ENCODE measurements at places on chromosomes 4 and X. TPM values are rescaled to one million over a fixed set of nuclear protein-coding genes. Genes with fewer than 3 reads are reported as not detected.

The GLRA2 gene
- polyA plus RNA-seq, result not detected

- no peaks in the 10 kb centered on the region for H3K36me3 ChIP-seq
- H3K4me3 ChIP-seq, result no peak overlapping the region
- H3K4me1 ChIP-seq, result no peaks in the 10 kb centered on the region
Measured at GRCh38 chr4:3252831-3253641, 4.1 kb downstream of the MSANTD1 start.

DNA sequence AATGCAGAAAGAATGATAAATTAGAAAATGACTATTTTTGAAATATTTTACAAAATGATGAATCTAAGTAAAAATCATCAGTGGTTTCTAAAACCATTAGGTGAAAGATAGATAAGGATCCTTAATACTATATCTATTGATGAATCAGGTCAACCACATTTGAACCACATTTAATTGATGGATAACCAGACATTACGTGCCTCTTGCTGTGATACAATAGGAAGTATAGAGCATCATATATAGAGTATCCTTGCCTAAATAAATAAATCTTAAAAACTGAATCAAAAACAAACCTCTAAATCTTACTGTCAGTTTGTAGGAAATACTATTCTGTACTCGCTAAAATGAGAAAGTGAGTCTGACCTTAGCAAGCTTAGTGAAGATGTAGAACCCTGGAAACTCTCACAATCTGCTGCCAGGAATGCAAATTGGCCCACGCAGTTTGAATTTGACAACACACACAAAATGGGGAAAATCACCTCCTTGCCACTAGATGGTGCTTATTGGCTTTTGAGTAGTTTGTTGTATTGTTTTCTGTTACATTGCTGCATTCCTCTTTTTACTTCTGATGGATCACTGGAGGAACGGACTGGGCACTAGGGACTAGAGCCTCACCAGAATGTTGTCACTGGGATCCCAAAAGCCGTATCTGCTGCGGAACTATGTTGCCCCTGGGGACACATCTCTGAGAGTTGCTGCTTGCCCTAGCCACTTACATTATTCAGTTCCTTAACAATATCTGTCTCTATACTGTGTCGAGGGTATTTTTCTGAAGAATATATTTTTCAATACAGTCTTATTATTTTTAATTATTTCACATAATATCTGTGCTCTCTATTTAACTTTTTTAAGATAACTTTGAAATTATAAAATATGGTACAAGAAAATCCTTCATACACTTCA lies 25.4 kb upstream of the SLAIN2 start:
- H3K4me3 ChIP-seq, result no peak overlapping the region
- H3K36me3 ChIP-seq, result no peaks in the 10 kb centered on the region
- no peaks in the 10 kb centered on the region for H3K27me3 ChIP-seq

The SLC4A4 gene
- polyA plus RNA-seq, result 9.1 TPM

GRCh38 chrX:44946771-44947170 lies 73.8 kb downstream of the KDM6A start:
- peaks cover 6% of the 10 kb centered on the region for H3K4me1 ChIP-seq
- no peaks in the 10 kb centered on the region for H3K36me3 ChIP-seq
- H3K4me3 ChIP-seq, result no peak overlapping the region
- no peaks in the 10 kb centered on the region for H3K27me3 ChIP-seq
- H3K27ac ChIP-seq, result no peak overlapping the region

- H3K36me3 ChIP-seq, result no peaks in the 10 kb centered on the region
- H3K4me1 ChIP-seq, result no peaks in the 10 kb centered on the region
- no peak overlapping the region for H3K4me3 ChIP-seq
- no peak overlapping the region for H3K27ac ChIP-seq
- no peak for DNase-seq
Measured at GRCh38 chr4:55216863-55217635, 91.7 kb upstream of the KDR start.

DNA sequence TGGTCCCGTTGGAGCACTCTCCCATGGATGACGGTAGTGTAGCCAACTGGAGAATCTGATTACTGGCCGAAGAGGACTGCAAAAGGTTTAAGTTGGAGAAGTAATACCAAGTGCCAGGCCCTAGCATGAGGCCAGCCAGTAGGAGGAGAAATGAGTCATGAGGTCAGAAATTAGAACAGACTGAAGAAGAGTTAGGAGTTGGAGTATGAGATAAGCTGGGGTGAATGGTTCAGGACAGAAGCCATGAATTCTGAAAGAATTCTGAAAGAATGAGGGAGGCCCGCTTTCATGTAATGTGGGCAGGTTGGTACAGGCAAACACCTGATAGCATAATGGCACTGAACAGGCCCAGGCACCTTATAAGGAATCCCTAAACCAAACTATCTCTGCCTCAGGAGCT lies 18.4 kb upstream of the STK26 start:
- H3K4me1 ChIP-seq, result peaks cover 11% of the 10 kb centered on the region
- H3K36me3 ChIP-seq, result no peaks in the 10 kb centered on the region
- no peak overlapping the region for H3K4me3 ChIP-seq

DNA sequence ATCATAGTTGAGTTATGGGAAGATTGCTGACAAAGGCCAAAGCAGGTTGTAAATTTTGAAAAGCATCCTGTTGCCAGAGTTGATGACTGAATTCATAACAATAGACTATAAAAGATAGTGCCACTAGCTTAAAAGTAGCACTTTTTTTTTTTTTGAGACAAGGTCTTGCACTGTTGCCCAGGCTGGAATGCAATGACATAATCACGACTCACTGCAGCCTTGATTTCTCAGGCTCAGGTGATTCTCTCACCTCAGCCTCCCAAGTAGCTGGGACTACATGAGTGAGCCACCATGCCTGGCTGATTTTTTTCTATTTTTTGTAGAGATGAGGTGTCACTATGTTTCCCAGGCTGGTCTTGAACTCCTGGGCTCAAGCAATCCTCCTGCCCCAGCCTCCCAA lies 122.7 kb downstream of the SPOCK3 start:
- no peak for DNase-seq
- no peaks in the 10 kb centered on the region for H3K27me3 ChIP-seq
- H3K36me3 ChIP-seq, result no peaks in the 10 kb centered on the region
- no peak overlapping the region for H3K27ac ChIP-seq
- H3K4me3 ChIP-seq, result no peak overlapping the region
- no peaks in the 10 kb centered on the region for H3K4me1 ChIP-seq

DNA sequence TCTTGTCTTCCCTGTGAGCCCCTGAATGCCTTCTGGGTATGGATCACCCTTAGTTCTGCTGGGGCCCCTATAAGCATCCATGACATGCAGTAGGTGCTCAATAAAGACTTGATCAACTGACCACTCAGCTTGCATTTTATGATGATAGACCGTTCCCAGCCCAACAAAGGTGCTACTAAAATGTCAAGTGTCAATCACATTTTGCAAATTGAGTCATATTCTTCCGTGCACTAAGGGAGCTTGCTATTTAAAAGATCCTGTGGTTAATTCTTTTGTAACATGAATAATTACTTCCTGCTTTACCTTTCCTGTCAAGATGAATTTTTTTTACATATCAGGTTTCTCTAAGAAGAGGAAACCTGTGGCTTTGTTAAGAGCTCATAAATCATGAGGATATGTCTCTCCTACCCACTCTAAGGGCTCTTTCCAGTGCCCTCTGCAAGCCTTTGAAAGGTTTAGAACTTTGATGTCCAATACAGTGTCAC lies 47.6 kb downstream of the SH3KBP1 start:
- H3K27ac ChIP-seq, result no peak overlapping the region
- no peaks in the 10 kb centered on the region for H3K36me3 ChIP-seq
- H3K4me1 ChIP-seq, result peaks cover 34% of the 10 kb centered on the region
- peak overlapping the region; percentile 36 for H3K4me3 ChIP-seq

The KIAA1210 gene
- polyA plus RNA-seq, result not detected

- H3K27me3 ChIP-seq, result no peaks in the 10 kb centered on the region
- no peaks in the 10 kb centered on the region for H3K4me1 ChIP-seq
- no peak for DNase-seq
- H3K27ac ChIP-seq, result no peak overlapping the region
- no peak overlapping the region for H3K4me3 ChIP-seq
Measured at GRCh38 chr4:39664828-39665731, 26.4 kb upstream of the SMIM14 start.

The TIGD2 gene
- polyA plus RNA-seq, result 3.2 TPM

The TGIF2LX gene
- not detected for polyA plus RNA-seq

GRCh38 chr4:128455480-128455879 lies 167.9 kb upstream of the PGRMC2 start:
- no peaks in the 10 kb centered on the region for H3K27me3 ChIP-seq
- H3K27ac ChIP-seq, result no peak overlapping the region
- H3K4me1 ChIP-seq, result peaks cover 5% of the 10 kb centered on the region
- DNase-seq, result no peak
- no peak overlapping the region for H3K4me3 ChIP-seq
- H3K36me3 ChIP-seq, result no peaks in the 10 kb centered on the region

GRCh38 chr4:80171251-80171650 lies 26.1 kb upstream of the PRDM8 start:
- DNase-seq, result no peak
- H3K36me3 ChIP-seq, result no peaks in the 10 kb centered on the region
- H3K27ac ChIP-seq, result no peak overlapping the region
- H3K4me1 ChIP-seq, result peaks cover 43% of the 10 kb centered on the region
- H3K4me3 ChIP-seq, result peak overlapping the region; percentile 13

All from CD8-positive, alpha-beta memory T cell (primary cell).